ENCODE measurements at places on chromosomes 5 and 9.

GRCh38 chr9:994005-994404, 17.6 kb downstream of the DMRT3 start:
- no peak for DNase-seq

- DNase-seq, result no peak
Measured at GRCh38 chr9:114207845-114208244, 52.5 kb downstream of the COL27A1 start.

GRCh38 chr5:113632996-113633395, 119.5 kb downstream of the YTHDC2 start:
- no peak for DNase-seq

GRCh38 chr5:52077941-52078815, 694.9 kb downstream of the ISL1 start:
- no peak for DNase-seq

GRCh38 chr9:129398101-129398960, 220.3 kb upstream of the IER5L start:
- no peak for DNase-seq

DNA sequence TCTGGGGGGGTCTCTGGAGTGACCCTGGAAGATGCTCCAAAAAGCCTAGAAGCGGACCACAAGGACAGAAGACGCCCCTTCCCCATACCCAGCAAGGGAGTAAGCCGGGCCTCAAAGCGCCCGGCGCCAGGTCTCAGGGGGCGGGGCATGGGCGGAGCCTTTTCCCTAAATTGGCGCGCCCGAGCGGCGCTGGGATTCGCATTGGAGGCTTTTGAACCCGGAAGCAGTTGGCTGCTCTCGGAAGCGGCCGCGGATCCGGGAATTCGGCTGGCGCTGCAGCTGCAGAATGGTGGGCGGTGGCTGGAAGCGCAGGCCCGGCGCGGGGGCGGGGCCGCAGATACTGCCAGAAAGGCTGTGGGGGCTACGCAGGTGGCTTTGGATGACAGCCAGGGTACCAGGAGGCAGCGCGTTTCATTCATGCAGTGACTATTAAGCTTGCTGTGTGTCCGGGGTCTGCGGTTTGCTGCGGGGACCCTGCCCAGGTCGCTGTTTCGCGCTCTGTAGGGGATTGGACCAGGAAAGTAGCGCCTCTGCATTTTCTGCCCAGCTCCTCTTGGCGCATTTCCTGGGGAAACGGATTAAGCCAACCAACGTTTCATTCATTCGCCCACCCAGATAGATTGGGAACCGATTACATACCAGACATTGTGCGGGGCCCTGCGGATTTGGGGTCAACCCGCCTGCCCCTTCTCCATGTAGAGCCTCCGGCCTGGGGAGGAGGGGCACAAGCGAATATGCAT, 83.0 kb upstream of the FREM1 start:
- peak; percentile 32 for DNase-seq

GRCh38 chr9:71144495-71144894, 23.1 kb upstream of the TRPM3 start:
- no peak for DNase-seq

- no peak for DNase-seq
Measured at GRCh38 chr5:72074251-72074650, 33.0 kb upstream of the MAP1B start.

DNA sequence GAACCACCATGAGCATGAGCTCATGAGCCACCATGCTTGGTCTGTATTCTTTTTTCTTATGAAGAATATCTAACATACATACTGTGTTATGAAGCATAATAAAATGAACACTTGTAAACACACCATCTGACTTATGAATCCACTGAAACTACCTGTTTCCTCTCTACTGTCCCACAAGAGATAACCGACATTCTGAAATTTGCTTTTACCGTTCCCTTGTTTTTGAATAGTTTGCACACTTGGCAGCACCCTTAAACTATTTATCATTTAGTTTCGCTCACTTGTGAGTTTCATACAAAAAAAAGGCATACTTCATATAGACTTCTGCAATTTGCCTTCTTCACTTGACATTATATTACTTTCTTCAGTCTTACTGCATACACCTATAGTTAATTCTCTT, 8.9 kb downstream of the LARS1 start:
- no peak for DNase-seq

- DNase-seq, result no peak
Measured at GRCh38 chr5:72353046-72353445, 32.9 kb downstream of the PTCD2 start.

DNA sequence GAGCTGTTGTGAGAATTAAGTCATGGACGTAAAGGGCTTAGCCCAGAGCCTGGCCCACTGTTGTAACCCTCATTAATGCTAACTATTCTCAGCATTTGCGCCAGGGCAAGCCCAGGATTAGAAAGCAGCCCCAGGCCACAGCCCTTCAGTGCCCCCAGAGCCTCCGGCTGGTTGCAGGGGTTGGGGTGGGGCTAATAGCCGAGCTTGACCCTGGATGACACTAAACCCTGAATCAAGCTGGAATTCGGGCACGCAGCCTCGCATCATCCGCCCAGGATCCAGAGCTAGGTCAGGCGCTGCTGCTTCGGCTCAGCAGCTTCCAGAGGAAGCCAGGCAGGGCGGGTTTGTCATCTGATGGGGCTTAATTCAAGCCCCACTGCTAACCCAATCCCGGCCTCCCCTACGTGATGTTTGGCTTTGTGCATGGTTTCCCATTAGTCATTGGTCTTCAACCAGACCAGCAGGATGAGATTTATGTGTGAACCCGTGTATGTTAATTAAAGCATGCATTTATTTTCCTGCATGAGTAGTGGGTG, 1.2 kb upstream of the MEGF9 start:
- DNase-seq, result no peak

GRCh38 chr9:5552301-5552700, 42.0 kb downstream of the PDCD1LG2 start:
- no peak for DNase-seq

- no peak for DNase-seq
Measured at GRCh38 chr5:34055667-34056066, 12.7 kb upstream of the C1QTNF3 start.

- DNase-seq, result no peak
Measured at GRCh38 chr5:99314721-99315120, 385.9 kb upstream of the CHD1 start.

- no peak for DNase-seq
Measured at GRCh38 chr5:174313615-174314014, 268.1 kb downstream of the NSG2 start.

- no peak for DNase-seq
Measured at GRCh38 chr9:94081435-94081834, 2.8 kb upstream of the PTPDC1 start.

GRCh38 chr9:89476546-89476945, 21.4 kb downstream of the SEMA4D start:
- DNase-seq, result no peak

- DNase-seq, result no peak
Measured at GRCh38 chr9:36041506-36041905, 4.8 kb downstream of the RECK start.

DNA sequence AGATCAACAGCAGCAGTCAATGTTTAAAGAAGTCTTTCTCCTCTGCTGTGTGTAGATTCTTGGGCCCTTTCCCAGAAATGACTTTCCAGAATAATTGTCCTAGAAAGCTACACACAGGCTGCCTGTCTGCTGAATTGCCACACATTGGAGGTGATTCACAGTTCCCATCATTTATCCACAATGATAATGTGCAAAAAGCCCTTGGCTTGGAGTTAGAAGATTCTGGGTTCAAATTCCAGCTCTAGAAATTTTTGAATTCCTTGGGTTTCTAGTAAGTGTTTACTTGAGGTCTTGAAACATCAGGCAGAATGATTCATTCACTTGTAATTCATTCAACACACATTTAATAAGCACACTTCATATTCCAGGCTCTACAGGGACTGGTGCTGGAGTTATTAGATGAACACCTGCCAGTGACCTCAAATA, 28.6 kb upstream of the EPB41L4B start:
- DNase-seq, result no peak

DNA sequence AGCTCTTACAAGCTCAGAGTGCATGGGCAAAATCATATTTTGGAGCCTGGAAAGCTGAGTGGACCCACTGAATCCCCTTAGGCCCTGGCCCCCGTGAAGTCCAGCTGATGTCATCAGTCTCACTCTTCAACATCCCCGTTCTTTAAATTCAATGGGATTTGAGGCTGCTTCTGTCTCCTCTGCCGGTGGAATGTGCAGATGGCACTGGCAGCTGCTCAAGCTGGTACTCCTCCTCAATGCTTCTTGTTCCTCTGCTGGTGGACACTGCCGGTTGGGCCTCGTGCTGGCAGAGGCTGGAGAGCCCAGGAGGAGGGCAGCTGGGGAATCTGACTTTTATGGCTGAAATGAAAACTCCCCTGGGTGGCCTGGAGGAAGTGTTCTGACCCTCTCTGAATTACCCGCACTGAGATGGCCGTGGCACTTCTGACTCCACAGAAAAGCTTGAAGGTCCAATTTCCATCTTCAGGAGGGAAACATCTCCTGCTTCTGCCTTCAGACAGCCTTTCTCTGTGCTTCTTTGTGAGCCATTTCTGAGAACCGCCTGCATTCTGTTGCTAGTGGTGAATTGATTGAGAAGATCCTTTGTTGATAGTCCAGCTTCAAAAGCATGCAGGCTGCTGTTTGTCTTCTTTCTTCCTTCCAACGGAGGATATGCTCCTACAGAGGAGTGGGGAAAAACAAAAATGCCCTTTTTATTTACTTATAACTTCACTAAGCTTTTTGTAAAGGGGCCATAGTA, 298.9 kb downstream of the TMEM38B start:
- DNase-seq, result no peak

- DNase-seq, result no peak
Measured at GRCh38 chr5:73763300-73764032, 137.5 kb downstream of the ARHGEF28 start.

DNA sequence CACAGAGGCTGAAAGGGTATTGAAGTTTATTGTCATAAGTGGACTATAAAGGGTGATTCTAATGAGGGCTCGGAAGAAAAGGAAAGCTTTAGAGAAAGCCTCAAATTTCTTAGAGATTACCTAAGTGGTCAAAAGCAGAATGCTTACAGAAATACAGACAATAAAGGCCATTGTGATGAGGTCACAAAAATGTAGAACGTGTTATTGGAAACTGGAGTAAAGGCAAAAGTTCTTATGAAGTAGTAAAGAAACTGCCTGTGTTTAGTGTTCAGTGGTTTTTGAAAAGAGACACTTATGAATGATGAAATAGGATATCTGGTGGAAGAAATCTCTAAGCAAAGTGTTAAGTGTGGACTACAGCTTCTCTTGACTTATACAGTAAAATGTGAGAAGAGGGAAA, 726.9 kb downstream of the DNAH5 start:
- no peak for DNase-seq

- DNase-seq, result no peak
Measured at GRCh38 chr9:133845440-133845839, 107.3 kb upstream of the SARDH start.

DNA sequence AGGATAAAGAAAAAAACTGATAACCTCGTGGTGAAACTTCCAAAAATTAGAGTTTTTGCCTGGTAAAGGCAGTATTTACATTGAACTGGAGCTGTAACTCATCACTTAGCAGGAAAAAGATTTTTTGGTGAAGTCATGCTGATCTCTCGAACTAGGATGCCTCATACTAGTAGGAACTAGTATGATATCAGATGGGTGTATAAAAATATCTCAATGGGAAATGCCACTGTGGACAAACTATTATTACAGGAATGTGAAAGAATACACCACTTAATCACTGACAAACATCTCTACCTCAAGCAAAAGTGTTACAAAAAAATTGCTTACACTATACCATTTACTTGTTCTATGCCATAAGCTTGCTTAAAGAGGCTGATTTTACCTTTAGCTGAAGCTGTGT, 28.4 kb downstream of the RFX3 start:
- no peak for DNase-seq

- DNase-seq, result no peak
Measured at GRCh38 chr9:121269642-121270254, 1.8 kb downstream of the GSN start.

DNA sequence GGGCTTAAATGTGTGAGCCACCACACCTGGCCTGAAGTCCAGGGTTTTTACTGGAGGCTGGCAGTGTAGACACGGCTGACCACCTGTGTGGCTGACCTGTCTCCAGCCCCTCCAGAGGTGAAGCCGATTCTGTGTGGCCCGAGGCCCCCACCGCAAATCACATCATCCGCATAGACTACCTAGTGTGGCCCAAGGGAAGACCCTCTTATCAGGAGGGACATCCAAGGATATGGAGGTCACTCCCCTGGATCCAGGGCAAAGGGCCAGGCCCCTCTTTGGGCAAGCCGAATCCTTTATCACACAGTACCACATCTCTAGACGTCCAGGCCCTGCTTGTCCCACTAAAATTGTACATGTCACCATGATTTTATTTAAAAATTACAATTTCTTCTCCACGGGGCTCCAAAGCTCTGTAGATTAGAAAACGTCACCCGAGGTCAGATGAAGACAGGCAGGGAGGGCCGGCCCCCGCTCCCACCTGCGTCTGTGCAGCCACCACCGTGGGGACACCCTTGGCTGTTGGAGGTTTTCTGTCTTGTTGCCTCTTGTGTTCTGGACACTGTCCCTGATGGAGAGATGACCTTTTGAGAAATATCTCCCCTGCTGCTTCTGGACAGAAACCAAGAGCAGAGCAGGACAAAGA, 20.1 kb downstream of the LAMC3 start:
- no peak for DNase-seq

- no peak for DNase-seq
Measured at GRCh38 chr9:13424872-13425271, 145.4 kb upstream of the MPDZ start.

- DNase-seq, result no peak
Measured at GRCh38 chr5:133709209-133709725, 96.9 kb upstream of the FSTL4 start.
